ENCODE measurements at places on chromosomes 5 and 9. TPM values are rescaled to one million over a fixed set of nuclear protein-coding genes. Genes with fewer than 3 reads are reported as not detected.

- no peak for DNase-seq
These were observed 16.3 kb downstream of the CLTA start for GRCh38 chr9:36207016-36207415.

DNA sequence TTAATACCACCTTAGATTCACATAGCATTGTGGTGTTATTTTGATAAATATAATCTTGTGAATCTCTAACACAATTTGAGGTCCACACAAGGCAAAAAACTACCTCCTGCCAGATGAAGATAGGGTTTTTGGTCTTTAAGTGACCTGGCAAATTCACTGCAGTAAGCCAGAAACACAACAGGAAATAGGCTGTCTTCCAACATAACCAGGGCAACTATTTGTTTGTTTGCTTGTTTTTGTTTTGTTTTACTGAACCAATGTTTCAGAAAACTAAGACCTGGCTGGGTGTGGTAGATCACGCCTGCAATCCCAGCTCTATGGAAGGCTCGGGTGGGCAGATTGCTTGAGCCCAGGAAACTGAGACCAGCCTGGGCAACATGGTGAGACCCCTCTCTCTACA, 95.5 kb downstream of the USP20 start:
- DNase-seq, result no peak

DNA sequence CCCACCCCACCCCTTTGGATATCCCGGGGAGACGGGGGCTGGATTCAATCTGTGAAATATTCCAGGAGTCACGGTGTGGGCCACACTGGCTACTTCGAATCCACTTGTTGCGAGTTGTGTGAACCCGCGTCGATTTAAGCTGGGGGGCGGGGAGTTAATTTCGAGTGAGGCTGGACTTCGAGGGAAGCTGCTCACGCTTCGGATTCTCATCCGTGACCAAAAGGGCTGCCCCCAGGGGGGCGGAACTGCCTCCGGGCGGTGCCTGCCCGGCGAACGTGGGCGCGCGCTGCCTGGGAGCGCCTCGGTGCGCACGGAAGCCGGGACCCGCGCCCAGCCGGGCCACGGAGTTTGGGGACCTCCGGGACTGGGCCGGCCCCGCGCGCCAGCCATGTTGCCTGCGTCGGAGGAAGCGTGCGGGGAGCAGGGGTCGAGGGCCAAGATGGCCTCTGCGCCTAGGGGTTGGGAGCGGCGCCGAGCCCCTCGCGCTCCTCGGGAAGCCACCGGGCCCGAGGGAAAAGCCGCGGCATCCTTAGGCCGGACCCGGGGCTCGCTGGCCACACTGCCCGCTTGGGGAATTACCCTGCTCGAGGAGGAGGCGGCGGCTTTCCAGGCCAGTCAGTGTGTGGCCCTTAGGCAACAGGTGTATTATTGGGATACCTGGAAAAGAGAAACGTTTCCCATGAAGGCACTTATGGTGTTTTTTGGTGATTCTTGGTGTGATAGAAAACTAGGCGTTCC, 975 bp downstream of the OCLN start:
- peak; percentile 34 for DNase-seq

GRCh38 chr9:79140751-79141150, 431.0 kb upstream of the TLE4 start:
- DNase-seq, result no peak

GRCh38 chr5:158869092-158869491, 230.6 kb downstream of the EBF1 start:
- DNase-seq, result no peak

DNA sequence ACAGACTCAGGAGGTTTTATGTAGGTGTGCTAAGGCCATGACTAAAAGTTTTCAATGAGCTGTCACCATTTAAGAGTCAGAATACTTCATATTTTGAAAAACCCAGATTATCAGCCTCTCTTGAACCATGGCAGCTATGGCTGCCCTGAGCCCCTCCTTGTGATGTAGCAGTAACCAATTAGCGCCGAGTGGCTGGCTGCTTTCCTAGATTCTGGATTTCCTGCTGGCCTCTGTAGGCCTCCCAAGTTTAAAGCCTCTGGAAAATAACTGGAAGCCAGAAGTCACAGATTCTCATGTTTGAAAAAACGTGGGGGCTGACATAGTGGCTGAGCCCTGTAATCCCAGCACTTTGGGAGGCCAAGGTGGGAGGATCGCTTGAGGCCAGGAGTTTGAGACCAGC, 25.5 kb downstream of the DAB2IP start:
- DNase-seq, result peak; percentile 73

DNA sequence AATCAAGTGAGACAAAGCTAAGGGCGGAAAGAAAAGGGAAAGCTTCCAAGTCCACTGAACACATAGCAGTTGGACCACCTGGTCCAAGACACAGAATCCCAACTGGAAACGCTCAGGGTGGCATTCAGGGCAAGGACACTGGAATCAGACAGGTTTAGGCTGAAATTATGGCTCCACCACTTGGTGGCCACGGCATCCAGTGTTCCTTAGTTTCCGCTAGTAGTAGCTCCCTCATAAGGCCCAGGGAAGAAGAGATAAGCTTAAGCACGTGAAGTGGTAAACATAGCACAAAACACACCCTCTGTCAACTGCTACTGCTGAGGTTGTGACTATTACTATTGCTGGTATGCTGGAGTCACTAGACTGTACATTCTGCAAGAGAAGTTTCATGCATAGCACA, 209.4 kb downstream of the GLIS3 start:
- DNase-seq, result no peak

DNA sequence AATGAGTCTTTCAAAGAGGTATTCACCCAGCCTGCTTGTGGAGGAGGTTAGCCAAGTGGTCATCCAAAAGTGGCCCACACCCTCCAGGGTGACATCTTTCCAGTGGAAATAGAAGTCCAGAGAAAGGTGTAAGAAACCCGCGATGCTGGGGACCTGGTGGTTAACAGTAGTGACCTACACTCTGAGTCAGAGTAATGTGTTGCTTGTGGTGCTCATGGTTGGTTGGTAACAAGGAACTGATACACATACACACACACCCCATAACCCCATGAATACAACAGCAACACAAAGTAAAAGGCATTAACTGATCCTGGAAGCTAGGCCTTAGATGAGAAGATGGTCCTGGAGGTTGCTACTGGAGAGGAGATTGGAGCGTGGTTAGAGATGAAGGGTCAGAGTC, 26.9 kb downstream of the MRPS30 start:
- no peak for DNase-seq

DNA sequence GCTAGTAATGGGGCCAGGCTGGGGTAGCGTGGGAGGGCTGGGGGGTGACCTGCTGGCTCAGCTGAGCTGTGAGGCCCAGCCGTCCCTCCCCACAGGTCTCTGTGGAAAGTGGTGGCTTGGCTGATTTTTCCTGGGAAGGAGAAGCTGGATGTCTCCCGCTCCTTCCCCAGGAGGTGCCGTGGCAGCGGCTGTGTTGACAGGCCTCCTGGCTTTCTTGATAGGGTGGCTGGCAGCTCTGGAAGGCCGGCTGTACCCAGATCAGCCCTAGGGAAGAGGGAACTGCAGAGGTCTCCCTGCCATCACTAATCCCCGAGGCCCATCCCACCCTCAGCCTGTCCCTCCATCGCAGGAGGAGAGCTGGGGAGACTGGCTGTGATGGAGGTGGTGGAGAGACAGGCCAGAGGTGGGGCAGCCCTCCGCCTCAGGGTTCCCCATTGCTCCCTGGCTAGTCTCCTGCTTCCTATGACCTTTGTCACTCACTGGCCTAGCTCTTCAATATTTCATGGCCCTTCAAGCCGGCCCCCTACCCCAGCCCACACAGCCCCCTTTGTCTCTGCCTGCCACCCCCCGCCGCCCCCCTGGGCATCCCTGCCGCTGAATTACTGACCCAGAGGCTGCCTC, 6.8 kb downstream of the CXXC5 start:
- DNase-seq, result no peak

DNA sequence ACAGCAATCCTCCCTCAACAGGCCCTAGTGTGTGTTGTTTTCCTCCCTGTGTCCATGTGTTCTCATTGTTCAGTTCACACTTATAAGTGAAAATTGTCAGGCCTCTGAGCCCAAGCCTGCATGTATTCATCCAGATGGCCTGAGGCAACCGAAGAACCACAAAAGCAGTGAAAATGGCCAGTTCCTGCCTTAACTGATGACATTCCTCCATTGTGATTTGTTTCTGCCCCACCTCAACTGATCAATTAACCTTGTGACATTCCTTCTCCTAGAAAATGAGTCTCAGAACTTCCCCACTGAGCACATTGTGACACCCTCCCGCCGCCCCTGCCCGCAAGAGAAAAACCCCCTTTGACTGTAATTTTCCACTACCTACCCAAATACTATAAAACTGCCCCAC, 17.4 kb upstream of the TRPC7 start:
- DNase-seq, result no peak

- no peak for DNase-seq
These were observed 86.0 kb downstream of the NREP start for GRCh38 chr5:111670826-111671492.

DNA sequence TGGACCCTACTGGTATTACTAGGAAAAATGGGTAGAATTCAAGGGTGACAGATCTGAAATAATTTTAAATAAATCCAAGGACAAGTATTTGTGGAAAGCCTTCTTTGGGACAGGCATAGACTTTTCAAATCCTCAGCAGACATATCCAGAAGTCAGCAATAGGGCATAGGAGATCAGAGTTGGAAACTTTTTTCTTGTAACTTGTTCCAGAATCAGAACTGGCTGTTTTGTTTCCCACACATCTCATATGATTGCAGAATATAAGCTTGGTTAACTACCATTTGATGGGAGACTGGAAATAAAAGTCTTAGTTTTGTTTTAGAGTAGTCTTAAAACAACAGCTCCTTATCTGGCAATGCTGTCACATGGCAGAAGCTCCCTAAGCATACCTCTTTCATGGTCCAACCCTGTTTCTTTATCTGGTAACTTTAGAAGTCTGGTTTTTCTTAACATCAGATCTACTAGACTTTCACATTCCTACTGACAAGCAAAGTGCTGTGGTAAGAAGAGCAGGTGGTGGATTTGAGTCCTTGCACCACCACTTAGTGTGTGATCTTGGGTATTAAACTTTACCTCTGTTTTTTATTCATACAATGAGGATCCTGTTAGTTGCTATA, 25.1 kb downstream of the XRCC4 start:
- DNase-seq, result no peak

AGXT2 gene
- not detected for polyA plus RNA-seq

EFCAB9 gene
- polyA plus RNA-seq, result not detected

STING1 gene
- 40.8 TPM for polyA plus RNA-seq

FYB1 gene
- polyA plus RNA-seq, result 3.0 TPM

All from muscle of leg (tissue), 16 donors.